ENCODE measurements at places on chromosomes 12 and 14. TPM values are rescaled to one million over a fixed set of nuclear protein-coding genes. Genes with fewer than 3 reads are reported as not detected.

PLD4 gene
- total RNA-seq: not detected

P2RX2 gene
- not detected for total RNA-seq

- peak; percentile 77 for DNase-seq
These were observed 150.9 kb upstream of the PLEKHG7 start for GRCh38 chr12:92551853-92552397.

GRCh38 chr14:105272623-105273022 is 24.3 kb downstream of the BTBD6 start:
- DNase-seq: no peak

GRCh38 chr12:71243370-71243769 is 85.6 kb upstream of the TSPAN8 start:
- DNase-seq: no peak

GRCh38 chr14:52043690-52044089 is 25.2 kb downstream of the NID2 start:
- DNase-seq: peak; percentile 28

GRCh38 chr14:24990773-24991172 is 59.2 kb downstream of the STXBP6 start:
- no peak for DNase-seq

DNA sequence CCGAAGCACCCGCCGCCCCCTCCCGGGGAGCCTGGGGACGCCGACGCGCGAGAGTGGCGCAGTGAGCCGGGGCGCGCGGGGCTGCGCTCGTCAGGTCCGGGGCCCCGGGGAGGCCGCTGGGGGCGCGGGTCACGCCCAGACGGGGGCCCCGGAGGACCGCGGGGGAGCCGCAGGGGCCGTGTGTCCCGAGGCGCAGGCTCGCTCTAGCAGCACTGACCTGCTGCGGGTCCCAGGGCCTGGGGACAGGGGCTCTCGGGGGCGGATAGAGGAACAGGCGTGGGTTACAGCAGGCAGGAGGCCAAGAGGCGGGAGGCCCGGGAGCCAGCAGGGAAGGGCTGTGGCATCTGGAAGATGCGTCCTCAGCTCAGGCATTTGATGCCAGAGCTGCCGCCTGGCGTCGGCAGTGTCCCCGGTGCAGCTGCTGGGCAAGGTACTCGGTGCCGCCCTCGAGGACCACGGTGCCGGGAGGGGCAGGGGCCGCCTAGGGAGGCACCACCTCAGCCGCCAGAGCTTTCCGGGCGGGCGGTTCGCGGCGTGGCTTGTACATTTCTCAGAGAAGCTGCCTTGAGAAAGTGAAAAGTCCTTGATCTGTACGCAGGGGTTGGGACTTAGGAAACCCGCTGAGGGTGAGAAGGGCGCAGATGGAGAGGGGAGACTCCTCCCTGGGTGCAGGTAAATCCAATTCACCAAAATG is 1.2 kb downstream of the WNT5B start:
- peak; percentile 27 for DNase-seq

DNA sequence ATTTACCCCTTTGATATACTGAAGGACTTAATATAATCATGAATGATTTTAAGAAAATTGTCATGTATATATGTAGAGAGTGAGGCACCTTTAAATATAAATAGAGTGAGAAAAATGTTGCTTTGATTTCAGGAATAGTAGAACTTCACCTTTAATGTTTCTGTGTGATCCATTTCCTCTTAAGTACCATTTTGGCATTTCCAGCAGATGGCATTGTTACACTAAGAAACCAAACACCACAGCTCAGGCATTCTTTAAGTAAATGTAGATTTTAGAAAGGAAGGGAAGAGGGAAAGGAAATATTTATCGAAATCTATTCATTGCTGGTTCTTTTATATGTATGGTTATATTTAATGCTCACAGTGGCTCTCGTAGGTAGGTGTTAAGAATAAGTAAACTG is 556.7 kb upstream of the FBXO33 start:
- DNase-seq: no peak

DNA sequence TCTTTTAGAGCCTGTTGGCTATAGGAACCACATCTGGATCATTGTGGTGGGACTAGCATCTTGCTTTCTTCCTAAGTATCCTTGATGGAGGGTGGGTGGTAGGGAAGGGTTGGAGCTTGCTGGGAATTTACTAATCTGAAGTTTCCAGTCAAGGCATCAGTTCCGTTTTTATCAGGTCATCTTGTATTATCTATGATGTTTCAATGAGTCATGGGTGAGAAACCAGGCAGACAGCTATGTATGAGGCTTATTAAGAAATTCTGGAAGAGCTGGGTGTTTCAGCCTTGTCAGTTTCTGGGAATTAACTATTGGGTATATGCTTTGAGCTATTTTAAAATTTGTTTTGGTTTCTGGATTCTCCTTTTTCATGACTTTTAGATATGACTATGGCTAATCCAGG is 11.3 kb downstream of the TSFM start:
- DNase-seq: no peak

DNA sequence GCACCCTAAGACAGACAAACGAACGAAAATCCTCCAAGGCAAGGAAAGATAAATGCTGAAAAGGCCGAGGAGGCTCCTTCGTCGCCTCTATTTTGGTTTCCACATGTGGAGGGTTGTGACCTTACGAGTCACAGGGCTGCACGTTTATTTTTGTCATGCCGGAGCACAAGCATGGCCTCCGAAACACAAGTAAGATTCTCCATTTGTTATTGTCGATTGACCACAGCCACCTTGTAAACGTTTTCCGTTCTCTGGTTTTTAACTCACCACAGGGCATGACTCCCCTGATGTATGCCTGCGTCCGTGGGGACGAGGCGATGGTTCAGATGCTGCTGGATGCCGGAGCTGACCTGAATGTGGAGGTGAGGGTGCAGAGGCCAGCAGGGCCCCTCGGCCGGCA is 73.1 kb upstream of the PWP1 start:
- no peak for DNase-seq

- DNase-seq: no peak
These were observed 2.7 kb upstream of the NUAK1 start for GRCh38 chr12:106141452-106141851.

DNA sequence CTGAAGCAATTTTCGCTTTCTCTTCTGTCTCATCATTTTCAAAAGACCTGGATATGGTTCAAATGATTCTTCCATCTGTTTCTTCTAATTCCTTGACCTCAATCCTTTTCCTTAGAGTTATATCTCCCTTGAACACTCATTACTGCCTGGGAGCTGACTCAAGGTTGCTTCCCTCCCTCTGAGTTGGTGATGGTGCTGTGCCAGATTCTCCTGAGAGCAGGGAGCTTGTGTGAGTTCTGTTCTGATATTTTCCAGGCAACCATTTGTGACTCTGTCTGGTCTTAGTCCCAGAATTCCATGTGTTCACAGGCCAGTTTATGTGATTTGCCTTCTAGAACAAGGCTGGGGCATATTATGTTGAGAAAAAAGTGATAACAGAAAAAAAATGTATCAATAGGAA is 505.1 kb upstream of the SYT1 start:
- no peak for DNase-seq

GRCh38 chr12:124002654-124003053 is 29.6 kb downstream of the ZNF664 start:
- no peak for DNase-seq

GRCh38 chr12:116456330-116457082 is 102.7 kb upstream of the MAP1LC3B2 start:
- no peak for DNase-seq
